ENCODE measurements at places on chromosomes 12 and 14. TPM values are rescaled to one million over a fixed set of nuclear protein-coding genes. Genes with fewer than 3 reads are reported as not detected.

The NOS1 gene
- polyA plus RNA-seq: not detected

The DTX1 gene
- polyA plus RNA-seq: 1.2 TPM

The REM2 gene
- polyA plus RNA-seq: not detected

The CRADD gene
- 27.0 TPM for polyA plus RNA-seq

The LRRC10 gene
- under 0.01 TPM for polyA plus RNA-seq

The RNF212B gene
- polyA plus RNA-seq: not detected

The ASB2 gene
- polyA plus RNA-seq: 10.0 TPM
